ENCODE measurements at places on chromosomes 16 and 17.

DNA sequence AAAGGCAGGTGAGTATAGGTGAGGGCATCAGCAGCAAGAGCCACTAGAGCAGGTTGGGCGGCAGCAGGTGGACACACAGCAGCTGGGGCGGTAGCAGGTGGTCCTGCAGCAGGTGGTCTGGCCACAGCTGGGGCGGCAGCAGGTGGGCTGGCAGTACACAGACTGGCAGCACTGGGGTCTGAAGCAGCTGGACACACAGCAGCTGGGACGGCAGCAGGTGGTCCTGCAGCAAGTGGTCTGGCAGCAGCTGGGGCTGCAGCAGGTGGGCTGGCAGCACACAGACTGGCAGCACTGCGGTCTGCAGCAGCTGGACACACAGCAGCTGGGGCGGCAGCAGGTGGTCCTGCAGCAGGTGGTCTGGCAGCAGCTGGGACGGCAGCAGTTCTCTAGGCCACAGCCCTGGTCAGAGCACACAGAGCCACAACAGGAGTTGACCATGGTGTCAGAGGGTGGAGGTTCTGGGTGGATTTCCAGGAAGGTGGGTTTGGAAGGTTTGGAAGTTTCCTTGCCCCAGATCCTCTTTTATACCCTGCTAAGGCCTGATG is at the start of gene KRTAP4-2:
TSS of gene KRTAP4-2 (minus strand) at position 495 of the 545 bp plus-strand sequence. CDS start at position 438, 57 bp downstream.
- no peak for DNase-seq

GRCh38 chr16:8374586-8375231 is 215.6 kb downstream of the TMEM114 start:
- no peak for DNase-seq

DNA sequence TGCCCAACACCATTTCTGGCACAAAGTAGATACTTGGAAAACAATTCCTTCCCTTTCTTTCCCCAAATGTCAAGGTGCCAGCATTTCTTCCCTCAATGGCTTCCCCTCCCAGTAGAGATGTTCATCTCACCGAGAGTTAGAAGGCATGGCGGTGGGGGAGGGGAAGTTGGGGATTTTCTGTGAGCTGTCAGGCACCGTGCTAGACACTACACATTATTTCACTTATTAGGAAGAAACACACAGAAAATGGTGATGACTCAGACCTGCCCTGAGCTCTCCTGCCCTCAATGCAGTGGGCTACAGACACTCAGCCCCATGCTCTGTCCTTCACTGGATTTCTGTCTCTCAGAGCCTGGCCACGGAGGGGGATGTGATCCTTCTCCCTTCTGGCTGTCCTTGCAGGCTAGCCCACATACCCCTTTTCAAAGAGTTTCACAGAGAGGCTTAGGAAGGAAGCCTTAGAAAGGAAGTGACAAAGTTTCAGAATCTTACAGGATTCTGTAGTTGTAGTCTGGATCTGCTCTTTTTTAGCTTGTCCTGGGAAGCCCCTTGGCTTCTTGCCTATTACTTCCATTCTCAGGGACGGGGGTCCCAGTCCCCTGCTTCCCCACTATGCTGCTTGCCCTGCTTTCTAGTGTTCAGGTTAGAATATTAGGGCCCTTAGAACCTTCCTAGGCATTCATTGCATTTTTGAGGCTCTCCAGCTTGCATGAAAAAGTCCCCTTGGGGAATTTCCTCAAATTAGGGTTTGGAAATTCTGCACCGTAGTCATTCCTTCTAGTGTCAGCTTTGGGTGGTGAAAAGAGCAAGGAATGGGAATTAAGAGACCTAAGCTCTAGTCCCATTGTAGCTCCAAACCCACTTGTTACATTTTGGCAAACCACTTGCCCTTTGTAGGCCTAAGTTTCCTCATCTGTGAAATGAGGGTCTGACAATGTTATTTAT is 12.2 kb upstream of the CCL5 start:
- DNase-seq: no peak

DNA sequence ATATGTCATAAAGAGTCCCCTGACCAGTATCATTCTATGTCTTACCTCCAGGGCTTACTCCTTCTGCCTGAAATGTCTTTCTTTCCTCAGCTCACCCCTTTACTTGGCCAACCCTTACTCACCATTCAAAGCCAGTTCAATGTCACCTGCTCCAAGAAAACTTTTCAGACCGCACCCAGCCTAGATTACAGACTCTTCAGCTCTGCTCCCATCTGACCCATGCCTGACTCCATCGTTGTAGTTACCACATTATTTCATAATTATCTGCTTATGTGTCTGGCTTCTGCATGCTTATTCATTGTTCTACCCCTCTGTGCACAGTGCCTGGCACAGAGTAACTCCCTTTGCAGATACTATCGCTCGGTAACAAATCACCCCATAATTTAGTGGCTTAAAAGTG is 62.5 kb upstream of the TOB1 start:
- DNase-seq: no peak

- no peak for DNase-seq
Observed at GRCh38 chr17:78101542-78101941, 27.0 kb downstream of the TMC6 start.

- DNase-seq: no peak
Observed at GRCh38 chr17:40820228-40820838, 2.1 kb downstream of the KRT10 start.

- peak; percentile 25 for DNase-seq
Observed at GRCh38 chr17:40056379-40057015, 2.3 kb upstream of the MED24 start.

DNA sequence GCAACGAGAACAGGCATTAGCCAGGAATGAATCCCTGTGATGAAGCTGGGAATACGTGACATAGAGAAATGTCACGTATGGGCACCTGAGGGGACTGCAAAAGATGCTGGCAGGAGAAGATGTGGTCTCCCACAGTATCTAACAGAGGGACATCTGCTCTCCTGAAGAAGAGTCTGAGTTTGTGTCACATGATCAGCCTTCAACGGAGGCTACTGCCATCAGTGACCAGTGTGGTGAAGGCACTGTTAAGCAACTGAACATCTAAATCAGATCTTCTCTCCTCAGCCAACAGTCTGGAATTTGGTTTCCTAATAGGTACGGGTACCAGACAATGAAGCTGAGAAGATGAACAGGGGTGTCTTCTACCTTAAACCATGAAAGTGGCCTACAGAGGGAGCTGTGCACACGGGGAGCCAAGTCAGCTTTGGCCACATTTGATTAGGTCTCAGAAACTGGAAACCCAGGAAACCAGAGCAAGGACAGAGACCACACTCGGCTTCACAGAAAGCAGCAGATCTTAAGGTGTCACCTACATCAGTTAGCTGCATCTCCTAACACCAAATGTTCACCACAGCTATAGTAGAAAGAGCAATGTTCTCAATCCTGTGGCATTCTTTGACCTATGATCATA is 41.8 kb downstream of the BRD7 start:
- DNase-seq: no peak

DNA sequence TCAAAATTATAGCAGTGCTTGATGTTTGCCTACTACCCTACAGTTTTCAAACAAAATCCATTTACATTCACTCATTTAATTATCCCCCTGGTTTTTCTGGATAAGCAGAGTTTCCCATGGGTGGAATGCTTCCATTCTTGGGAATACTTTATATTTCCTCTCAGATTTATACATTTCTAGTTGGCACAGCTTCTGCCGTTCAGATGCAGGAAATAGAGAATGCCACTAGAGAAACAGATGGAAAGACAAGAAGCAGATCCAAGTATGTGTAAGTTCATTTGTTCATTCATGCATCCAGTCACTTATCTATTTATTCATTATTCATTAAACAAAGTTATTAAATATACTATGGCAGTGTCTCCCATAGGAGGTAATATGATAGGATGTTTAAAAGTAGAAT is 65.0 kb upstream of the CACNG5 start:
- DNase-seq: no peak

DNA sequence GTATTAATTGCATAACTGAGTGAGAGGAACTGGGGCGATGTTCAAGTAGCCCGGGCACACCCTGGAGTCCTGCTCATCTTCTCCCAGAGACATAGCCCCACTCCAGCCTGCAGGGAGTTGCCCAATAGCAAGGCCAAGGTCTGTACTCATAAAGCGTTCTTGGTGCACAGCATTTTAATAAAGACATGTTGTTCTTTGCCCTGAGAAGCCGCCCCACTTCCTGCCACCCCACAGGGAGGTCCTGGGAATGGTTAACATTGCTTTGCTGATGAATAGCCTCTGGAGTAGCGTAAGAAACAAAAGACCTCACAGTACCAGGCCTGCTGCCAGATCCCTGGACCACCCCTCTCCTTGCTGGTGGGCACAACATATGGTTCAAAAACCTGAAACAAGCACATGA is 21.6 kb upstream of the CDH1 start:
- DNase-seq: no peak

- no peak for DNase-seq
Observed at GRCh38 chr17:17437461-17437860, 39.3 kb upstream of the MED9 start.

DNA sequence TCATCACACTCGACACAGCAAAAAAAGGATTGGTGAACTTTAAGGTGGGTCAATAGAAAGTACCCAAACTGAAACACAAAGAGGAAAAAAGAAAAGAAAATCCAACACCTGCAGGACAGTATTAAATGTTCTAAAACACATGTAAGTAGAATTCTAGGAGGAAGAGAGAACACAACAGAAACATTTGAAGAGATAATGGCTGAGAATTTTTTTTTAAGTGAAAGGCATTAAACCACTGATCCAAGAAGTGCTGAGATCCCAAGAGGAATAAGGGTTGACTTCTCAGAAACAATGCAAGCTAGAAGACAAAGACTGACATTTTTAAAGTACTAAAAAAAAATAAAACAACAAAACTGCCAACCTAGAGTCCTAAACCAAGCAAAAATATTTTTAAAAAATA is 31.6 kb downstream of the VPS53 start:
- DNase-seq: no peak

GRCh38 chr17:48631693-48632578 is 5.8 kb upstream of the HOXB9 start:
- DNase-seq: no peak

- no peak for DNase-seq
Observed at GRCh38 chr17:37802712-37803416, 58.0 kb upstream of the HNF1B start.

- DNase-seq: no peak
Observed at GRCh38 chr16:12896562-12896961, 4.8 kb upstream of the SHISA9 start.

- DNase-seq: no peak
Observed at GRCh38 chr17:4748686-4749085, 9.0 kb upstream of the CXCL16 start.

DNA sequence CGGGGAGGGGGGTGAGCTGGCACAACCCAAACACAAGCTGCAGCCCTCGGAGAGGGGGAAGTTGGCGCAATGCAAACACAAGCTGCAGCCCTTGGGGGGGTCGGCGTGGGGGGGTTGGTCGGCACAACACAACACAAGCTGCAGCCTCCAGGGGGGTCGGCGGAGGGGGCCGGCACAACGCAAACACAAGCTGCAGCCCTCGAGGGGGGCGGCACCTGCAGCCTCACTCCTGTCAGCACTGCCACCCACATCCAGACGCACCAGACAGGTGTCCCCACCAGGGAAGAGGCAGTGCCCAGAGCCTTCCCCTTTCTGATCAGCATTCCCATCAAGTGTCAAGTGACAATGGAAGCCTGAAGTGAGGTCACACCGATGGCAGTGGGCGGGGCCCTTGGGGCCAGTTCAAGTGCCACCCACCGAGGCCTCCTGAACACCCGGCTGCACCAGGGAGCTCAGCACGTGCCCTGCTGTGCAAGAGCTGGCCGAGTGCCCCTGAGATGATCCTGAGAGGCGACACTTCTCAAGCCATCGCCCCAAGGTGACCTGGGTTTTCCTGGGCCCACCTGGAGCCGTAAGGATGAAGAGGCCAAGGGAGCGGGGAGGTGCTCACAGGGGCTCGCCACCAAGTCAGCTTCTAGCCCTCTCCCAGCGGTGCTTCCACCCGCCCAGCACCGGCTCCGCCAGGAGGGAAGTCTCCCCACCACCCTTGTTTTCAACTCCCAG is 59.3 kb downstream of the KLHDC4 start:
- no peak for DNase-seq

DNA sequence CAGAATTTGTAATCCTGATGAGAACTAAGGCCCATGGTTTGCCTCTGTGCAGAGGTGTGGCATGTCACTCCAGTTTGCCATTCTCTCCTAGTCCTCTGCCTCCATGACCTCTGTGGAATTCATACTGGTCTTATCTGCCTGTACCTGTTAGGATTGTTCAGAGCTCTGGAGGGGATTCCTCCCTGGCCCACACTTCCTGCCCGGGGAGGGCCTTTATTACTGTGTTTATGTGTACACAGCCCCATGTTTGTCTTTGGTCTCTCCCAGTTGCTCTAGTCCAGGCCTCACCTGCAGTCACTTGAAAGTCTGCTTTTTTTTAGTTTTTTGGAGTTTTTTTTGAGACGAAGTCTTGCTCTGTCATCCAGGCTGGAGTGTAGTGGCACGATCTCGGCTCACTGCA is 36.4 kb downstream of the RHBDL3 start:
- no peak for DNase-seq

DNA sequence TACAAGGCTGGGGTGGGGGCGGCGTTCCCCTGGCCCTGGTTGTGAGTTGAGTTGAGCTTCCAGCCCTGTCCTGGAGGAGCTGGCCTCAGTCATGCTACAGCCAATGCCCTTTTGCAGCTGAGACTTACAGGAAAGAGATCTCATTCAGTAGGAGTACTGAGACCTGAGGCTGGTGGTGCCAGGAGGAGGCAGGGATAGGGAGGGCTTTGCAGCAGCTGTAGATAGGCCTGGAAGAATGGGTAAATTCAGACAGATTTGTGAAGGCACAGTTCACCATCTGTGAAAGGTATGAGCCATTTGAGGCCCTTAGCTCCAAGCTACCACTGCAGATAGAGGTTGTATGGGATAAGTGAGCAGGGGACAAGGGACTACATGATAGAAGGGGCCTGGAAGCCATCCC is 5.6 kb downstream of the STX4 start:
- peak; percentile 30 for DNase-seq

DNA sequence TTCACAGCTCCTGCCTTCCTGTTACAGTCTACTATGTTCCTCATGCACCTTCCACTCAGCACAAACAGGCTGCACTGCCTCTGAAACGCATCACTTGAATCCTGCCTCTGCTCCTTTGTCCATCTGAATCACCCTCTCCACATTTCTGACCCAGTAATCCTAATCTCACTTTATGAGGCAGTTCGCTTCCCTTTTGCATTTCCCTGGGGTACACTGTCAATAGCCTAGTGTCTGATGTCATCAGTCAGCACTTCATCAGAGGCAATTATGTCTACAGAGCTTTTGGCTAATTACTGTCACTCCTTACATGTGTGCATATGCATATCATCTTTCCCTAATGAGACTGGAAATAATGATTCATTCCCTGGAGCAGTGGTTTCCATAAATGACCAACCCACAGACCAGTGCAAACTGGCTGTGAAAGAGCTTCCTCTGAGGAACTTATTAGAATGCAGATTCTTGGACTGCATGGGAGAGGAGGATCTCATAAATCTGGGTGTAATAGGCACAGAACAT is 23.6 kb downstream of the CA4 start:
- no peak for DNase-seq

DNA sequence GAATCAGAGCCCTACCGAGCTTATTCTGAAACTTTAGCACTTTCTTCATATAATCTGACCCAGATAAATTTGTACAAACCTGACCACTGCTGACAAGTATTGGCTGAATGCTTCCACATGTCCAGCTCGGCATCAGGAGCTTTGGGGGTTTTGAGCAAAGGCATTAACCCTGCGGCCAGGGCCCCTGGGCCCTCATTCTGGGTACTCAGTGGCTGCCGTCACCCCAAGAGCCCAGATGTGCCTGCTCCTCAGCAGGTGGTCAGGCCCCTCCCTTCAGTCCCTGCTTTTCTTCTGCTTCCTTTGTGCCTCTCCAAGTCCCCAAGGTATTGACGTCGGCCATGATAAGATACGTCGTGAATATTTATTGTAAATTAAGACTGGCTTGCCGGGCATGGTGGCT is 47.3 kb upstream of the CHMP6 start:
- no peak for DNase-seq
